ENCODE measurements at places on chromosomes 3 and 15. TPM values are rescaled to one million over a fixed set of nuclear protein-coding genes. Genes with fewer than 3 reads are reported as not detected.

GRCh38 chr3:99066863-99067262, 165.4 kb upstream of the DCBLD2 start:
- no peak for DNase-seq

GRCh38 chr3:60954048-60954447, 297.2 kb downstream of the FHIT start:
- DNase-seq, result no peak

DNA sequence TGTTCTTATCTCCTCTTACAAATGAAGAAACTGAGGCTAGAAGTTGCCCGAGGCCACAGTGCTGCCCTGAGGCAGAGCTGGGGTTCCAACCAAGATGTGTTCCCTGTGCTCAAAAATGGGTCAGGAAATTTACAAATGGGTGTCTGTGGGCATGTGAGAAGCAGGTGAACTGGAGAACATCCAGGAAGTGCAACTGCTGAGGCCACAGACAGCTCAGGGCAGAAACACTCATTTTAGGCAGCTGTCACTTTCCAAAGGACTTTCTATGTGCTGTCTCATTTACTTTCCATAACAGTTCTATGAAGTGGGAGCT, 47.2 kb upstream of the ATP2B2 start:
- DNase-seq, result no peak

DNA sequence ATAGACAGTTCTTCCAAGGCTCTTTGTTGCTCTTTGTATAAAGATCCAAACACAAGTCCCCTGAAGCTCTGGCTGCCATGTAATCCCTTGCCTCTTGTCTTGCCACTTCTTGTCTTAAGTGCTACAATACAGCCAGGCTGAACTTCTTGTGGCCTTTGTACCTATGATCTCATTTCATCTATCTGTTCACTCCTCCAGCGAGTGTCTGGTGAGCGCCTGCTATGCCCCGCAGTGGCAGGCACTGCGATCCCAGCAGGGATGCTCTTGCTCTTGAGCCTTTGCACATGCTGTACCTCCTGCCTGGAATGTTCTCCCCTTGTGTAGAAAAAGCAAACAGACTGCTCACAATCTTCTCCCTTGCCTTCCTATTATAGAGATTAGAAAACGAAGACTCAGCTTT, 81.9 kb upstream of the ADPGK start:
- no peak for DNase-seq

DNA sequence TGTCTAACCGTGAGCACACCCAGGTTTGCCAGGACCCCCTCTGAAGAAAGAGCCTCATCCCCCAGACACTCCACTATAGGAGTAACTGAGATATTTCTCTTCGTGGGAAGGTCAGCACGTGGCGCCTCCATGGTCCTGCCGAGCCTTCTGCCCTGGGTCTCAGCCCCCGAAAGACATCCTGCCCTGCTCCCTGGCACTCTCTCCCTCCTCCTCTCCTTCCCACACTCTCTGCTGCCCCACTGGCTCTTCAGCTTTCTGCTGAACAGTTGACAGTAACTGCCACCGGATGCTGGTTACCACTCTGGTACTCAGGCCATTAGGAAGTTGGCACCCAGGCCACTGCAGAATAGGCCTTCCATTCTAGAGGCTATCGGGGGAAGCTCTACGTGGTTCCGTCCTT, 185.2 kb downstream of the UACA start:
- DNase-seq, result no peak

DNA sequence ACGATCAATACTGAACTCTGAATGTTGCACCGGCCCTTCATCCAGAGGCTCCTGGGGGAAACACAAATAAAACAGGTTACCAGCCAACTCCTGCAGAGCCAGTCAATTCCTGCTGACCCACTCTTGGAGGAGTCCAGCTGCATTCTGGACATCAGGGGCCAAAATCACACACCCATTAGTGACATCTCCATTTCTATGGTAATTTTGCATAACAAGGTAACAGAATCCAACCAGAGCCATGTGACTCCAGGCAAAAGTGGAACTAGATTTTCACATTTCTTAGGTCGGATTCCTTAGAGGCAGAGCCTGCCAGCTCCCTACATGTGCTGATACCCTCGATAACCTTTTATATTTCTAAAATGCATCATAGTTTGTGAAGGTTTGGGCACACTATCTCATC, 119.2 kb upstream of the CTNNB1 start:
- no peak for DNase-seq

GRCh38 chr15:29920515-29920914, 98.2 kb upstream of the TJP1 start:
- no peak for DNase-seq

Gene TGM5
- total RNA-seq, result not detected
